Activated gamma-delta T cell treated with anti-CD3 and anti-CD28 coated beads, Interleukin-2, amount 50 U/mL, for 16 hours (primary cell): ENCODE measurements at places on chromosomes 6 and 20.

GRCh38 chr6:129954749-129955431 lies 63.5 kb upstream of the L3MBTL3 start:
- no peak for DNase-seq

- no peak for DNase-seq
Observed at GRCh38 chr20:59191756-59192532, 28.3 kb downstream of the ZNF831 start.

- no peak for DNase-seq
Observed at GRCh38 chr20:7716286-7716972, 223.8 kb downstream of the HAO1 start.

DNA sequence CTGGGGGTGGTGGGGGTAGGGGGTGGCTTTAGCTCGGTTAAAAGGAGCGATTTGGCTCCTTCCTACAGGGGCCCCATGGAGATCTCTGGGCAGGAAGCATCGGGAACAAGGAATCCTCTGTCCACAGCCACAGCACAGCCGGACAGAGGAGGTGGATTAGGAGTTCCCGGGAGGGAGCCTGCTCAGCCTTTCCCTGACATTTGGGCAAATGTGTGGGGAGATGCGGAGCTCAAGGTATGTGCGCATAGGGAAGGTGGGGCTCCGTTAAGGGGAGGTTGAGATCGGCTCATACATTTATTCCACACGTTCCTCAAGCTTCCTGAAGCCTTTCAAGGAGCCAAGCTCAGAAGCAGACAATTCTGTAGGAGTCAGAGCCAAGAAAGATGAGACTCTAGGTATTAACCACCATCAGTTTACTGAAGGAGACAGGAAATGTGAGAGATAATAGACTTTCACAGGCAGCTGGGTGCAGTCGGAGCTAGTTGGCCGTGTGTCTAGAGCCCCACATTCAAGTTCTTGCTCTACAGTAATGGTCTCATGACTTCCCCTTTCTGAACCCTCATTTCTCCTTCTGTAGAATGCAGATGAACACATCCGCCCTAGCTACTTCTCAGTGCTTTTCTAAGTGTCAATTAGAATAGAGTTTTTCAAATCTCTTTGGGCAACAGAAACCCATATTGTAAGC lies 40.8 kb upstream of the EPB41L1 start:
- DNase-seq, result no peak

DNA sequence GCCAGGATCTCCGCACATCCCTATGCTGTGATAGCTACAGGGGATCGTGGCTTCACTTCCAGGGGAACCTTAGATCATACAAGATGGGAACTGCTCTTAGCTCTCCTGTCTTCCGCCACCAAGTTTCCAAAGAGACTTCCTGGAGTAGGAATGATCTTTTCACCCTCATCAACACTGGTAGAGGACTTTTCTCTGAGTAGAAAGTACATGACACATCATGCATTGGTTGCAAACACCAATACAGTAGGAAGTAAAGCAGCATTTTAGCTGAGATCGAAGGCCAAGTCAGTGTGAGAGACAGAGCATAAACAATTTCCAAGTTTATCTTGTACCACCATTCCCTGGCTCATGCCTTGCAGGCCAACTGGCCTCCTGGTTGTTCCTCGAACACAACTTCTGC lies 113.1 kb upstream of the NEDD9 start:
- DNase-seq, result no peak

- DNase-seq, result no peak
Observed at GRCh38 chr6:29967379-29968010, 25.2 kb downstream of the HLA-A start.

DNA sequence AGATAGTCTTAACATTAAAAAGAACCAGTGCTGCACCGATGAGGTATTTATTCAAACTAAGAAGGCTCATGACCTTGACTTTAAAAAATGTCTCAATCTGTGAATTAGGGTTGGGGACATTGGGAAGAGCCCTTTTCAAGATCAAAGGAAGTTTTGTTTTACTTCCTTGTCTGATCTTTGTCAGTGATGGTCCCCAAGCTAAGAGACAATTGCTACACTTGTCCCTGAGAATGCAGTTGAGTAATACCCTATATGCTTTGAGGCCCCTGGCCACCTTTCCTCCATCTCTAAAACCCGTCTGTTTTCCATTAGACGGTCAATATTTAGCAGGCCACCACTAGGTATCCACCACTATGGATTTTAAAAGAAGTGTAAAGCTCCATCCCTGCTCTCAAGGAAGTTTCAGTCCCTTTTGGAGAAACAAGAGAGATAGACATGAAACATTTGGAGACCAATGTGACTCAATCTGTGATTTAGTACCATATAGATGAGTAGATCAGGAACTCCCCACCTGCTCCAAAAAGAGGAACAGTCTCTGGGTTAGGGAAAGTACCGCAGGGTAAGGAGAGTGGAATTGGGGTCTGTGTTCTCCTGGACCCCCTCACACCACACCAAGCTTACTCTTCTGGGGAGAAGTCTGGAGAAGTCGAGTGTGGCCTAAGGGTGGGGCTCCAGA lies 99.1 kb upstream of the ISM1 start:
- DNase-seq, result no peak

DNA sequence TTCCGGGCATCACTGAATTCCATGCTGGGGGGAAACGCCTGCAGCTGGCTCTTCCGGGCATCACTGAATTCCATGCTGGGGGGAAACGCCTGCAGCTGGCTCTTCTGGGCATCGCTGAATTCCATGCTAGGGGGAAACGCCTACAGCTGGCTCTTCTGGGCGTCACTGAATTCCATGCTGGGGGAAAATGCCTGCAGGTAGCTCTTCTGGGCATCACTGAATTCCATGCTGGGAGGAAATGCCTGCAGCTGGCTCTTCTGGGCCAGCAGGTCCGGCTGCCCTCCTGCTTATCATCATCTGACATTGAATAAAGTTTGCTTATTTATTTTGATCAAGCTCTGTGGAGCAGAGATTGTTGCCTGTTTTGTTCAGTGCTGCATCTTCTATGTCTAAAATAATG lies 355.1 kb downstream of the SMOC2 start:
- no peak for DNase-seq

GRCh38 chr6:128713461-128713860 lies 169.5 kb upstream of the LAMA2 start:
- DNase-seq, result no peak

DNA sequence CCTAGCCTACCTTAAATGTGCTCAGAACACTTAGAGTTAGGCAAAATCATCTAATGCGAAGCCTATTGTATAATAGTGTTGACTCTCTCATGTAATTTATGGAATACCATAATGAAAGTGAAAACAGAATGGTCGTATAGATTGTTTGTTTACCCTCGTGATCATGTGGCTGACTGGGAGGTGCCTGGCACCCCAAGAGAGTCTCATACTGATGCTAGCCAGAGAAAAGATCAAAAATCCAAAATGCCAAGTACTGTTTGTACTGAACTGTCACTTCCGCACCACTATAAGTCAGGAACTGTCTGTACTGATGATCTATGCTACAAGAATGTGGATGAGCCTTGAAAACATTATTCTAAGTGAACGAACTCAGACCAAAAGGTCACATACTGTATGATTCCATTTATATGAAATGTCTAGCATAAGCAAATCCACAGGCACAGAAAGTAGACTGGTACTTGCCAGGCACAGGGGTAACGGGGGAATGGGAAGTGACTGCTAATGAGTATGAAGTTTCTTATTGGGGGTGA lies 22.4 kb downstream of the ZMYND8 start:
- no peak for DNase-seq

- DNase-seq, result no peak
Observed at GRCh38 chr20:19122395-19122794, 90.0 kb upstream of the SLC24A3 start.

DNA sequence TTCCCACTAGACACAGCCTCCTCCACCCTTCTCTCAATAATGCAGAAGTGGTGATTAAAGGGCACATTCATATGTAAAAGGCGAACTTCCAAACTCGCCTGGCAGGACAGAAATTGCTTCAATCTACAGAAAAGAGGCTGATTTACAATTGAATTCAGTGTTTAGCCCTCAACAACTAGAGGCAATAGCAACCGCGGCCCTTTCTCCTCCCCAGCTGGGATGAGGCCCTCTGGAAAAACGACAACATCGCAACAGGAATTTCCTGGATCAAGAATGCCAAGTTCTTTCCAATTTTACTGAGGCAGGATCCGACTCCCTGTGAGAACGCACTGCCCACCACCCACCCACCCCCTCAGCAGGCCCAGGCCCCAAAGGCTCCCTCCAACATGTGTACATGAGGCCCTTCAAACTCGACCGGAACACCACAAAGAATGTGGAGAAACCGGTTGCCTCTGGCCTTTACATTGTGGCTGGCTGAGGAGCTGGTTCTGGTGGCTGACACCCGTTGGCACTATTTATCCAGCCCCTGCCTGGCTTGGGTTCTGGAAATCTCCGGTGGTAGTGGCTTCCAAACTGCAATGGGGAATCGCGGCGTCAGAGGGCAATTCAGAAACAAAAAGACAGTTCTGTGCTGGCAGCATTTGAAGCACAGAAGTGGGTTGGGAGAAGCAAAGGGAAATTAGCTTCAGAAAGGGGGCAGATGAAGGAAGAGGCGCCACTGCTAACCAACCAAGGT lies 36.8 kb downstream of the ZMYND8 start:
- no peak for DNase-seq

DNA sequence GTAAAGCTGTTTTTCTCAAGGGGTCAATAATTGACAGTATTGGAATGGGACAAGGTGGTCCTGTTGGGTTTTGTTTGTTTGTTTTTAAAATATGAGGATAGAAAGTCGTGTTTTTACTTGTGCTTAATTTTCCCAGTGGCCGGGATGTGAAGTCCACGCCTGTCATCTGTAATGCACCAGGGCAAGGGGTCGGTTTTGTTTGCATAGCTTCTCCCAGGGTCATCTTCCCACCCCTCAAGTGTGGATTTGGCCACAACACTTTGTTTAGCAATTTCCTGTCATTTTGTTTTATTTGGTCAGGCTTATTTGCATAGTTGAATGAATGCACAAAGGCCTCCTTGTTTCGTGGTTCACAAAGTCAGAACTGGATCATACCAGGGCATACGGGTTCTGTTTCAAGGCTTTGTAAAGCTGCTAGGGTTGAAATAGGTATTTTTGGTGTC lies 29.8 kb downstream of the SYNJ2 start:
- DNase-seq, result no peak

GRCh38 chr6:168214586-168215104 lies 104.9 kb downstream of the DACT2 start:
- DNase-seq, result no peak

- no peak for DNase-seq
Observed at GRCh38 chr6:159973951-159974350, 5.1 kb downstream of the IGF2R start.

- no peak for DNase-seq
Observed at GRCh38 chr20:49905415-49906091, 9.8 kb downstream of the SPATA2 start.

DNA sequence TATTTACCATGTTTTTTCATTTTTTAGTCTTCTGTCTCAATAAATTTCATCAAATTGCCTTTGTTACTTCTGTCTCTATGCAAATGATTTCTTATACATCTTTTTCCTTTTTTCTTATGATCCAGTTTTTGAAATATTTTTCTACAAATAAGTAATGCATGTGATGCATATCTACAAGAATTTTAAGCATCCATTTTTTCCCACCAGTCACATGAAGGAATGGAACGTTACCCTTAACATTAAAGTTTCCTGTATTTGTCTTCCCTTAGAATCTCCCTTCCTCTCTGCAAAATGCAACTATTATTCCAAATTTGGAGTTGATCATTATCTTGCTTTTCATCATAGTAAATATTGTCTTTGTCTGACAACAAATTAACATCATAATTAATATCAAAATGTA lies 35.5 kb downstream of the PSMB9 start:
- DNase-seq, result no peak

GRCh38 chr6:165649166-165650137 lies 13.6 kb downstream of the PDE10A start:
- no peak for DNase-seq

- DNase-seq, result no peak
Observed at GRCh38 chr6:127932708-127933107, 31.9 kb upstream of the THEMIS start.

GRCh38 chr6:84501315-84501714 lies 263.1 kb downstream of the TBX18 start:
- DNase-seq, result no peak

- DNase-seq, result no peak
Observed at GRCh38 chr6:22247916-22248482, 48.8 kb downstream of the PRL start.

GRCh38 chr20:2086177-2086979 lies 15.2 kb upstream of the STK35 start:
- DNase-seq, result no peak

GRCh38 chr6:45423111-45423823 lies 45.5 kb upstream of the SUPT3H start:
- DNase-seq, result no peak

DNA sequence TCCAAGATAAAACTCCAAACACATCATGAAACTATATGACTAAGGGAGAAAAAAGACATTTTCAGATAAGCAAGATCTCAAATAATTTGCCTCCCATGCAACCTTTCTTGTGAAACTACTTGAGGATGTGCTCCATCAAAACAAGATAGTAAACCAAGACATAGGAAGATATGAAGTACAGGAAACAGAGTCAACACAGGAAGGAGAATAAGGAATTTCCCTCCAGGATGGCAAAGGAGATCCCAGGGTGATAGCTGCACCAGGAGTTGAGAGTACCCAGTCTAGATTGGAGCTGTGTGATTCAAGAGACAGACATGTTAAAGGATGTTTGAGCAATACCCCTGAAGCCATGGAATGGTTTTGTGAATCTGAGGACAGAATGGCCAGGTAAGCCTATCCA lies 15.3 kb downstream of the IL17A start:
- DNase-seq, result no peak

- DNase-seq, result no peak
Observed at GRCh38 chr6:139367810-139368351, 6.6 kb downstream of the CITED2 start.

GRCh38 chr6:47974106-47974505 lies 136.9 kb downstream of the PTCHD4 start:
- DNase-seq, result no peak

- DNase-seq, result no peak
Observed at GRCh38 chr6:79467716-79468115, 69.5 kb downstream of the LCA5 start.

- no peak for DNase-seq
Observed at GRCh38 chr20:45969712-45970634, 2.0 kb downstream of the ZNF335 start.

GRCh38 chr6:4649728-4650127 lies 126.5 kb upstream of the CDYL start:
- no peak for DNase-seq

GRCh38 chr6:1200409-1201101 lies 111.3 kb upstream of the FOXQ1 start:
- DNase-seq, result no peak

GRCh38 chr6:105301072-105301503 lies 101.8 kb downstream of the PREP start:
- DNase-seq, result no peak

- DNase-seq, result no peak
Observed at GRCh38 chr6:113476937-113477839, 380.0 kb upstream of the MARCKS start.

GRCh38 chr6:43262000-43262779 lies 18.9 kb downstream of the TTBK1 start:
- DNase-seq, result no peak

DNA sequence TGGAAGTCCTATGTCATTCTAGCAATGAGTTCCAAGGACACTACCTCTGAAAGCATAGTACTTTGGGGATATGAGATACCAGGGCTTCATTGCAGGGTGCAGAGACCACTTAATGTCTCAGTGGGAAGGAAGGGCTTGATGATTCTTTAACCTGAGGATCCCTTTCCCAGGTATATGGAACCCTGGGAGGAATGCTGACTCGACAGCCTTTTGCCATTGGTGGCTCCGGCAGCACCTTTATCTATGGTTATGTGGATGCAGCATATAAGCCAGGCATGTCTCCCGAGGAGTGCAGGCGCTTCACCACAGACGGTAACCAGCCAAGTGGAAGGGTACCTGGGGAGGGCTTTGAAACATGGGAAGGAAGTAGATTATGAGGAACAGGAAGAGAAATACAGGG lies 4.2 kb downstream of the PSMB9 start:
- DNase-seq, result no peak
